ENCODE measurements at places on chromosomes 16 and 17. TPM values are rescaled to one million over a fixed set of nuclear protein-coding genes. Genes with fewer than 3 reads are reported as not detected.

The TP53TG3D gene
- not detected for total RNA-seq

The KRTAP9-6 gene
- total RNA-seq: not detected

The KRTAP4-4 gene
- not detected for total RNA-seq

The HP gene
- total RNA-seq: 3.3 TPM

- no peak for DNase-seq
Observed at GRCh38 chr17:1529863-1530262, 13.5 kb upstream of the INPP5K start.

DNA sequence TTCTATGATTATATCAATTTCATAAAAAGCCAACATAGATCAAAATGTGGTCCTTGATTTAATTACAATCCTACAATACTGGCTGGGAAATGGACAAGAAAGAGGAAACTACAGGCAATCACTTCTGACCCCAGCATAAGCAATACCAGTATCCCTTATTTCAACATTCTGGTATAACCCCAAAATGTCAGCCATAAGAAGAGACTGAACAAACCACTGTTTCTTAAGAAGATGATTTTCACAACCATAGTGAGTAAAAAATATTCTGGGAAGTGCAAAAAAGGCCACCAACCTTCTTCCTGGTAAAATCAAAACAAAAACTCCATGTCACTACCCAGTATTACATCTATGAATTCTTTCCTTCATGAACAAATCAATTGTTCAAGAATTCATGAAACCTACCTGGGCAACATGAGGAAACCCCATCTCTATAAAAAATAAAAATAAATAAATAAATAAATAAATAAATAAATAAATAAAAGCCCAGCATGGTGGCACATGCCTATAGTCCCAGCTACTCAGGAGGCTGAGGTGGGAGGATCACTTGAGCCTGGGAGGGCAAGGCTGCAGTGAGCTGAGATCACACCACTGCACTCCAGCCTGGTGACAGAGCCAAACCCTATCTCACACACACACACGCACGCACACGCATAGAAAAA is 7.5 kb downstream of the N4BP1 start:
- no peak for DNase-seq

GRCh38 chr16:80515374-80515773 is 25.4 kb upstream of the DYNLRB2 start:
- DNase-seq: no peak

- DNase-seq: no peak
Observed at GRCh38 chr17:13917634-13918033, 151.7 kb upstream of the COX10 start.
